Effector CD8-positive, alpha-beta T cell (primary cell): ENCODE measurements at places on chromosomes 11 and 22.
A peak's percentile ranks its signal among the peaks of the same experiment; 100 is the strongest.

- DNase-seq: no peak
Measured at GRCh38 chr22:45253039-45253641, 12.4 kb upstream of the KIAA0930 start.

- no peak for DNase-seq
Measured at GRCh38 chr22:39501644-39502108, 414 bp upstream of the MIEF1 start.

DNA sequence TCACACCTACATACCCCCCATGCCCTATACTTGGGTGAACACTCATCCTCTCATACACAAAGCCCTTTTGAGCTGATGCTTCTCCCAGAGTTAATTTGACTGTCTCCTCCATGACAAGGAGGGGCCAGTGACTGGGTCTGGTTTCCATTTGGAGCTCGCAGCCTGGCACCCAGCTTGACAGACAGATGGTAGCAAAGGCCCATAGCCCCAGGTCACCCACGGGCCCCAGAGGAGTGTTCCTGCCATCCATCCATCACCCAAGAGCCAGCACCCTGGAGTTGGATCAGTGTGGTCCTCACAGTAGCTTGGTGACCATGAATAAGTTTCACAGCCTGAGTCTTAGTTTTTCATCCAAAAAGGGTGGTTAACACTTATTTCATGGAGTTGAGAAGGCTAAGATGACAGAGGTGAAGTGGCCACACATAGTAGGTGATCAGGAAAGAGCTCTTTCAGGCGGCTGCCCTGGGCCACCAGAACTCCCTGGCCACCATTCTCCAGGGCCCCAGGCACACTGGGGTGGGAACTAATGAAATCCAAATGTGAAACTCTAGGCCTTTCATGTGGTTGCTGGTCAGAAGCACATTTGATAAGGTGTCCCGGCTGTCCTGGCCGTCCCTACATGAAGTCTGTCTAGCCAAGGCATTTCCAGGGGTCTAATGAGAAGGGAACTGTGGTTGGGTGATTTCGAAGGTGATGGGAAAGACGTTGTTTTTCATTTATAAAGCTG is 42.4 kb downstream of the LIF start:
- DNase-seq: no peak

DNA sequence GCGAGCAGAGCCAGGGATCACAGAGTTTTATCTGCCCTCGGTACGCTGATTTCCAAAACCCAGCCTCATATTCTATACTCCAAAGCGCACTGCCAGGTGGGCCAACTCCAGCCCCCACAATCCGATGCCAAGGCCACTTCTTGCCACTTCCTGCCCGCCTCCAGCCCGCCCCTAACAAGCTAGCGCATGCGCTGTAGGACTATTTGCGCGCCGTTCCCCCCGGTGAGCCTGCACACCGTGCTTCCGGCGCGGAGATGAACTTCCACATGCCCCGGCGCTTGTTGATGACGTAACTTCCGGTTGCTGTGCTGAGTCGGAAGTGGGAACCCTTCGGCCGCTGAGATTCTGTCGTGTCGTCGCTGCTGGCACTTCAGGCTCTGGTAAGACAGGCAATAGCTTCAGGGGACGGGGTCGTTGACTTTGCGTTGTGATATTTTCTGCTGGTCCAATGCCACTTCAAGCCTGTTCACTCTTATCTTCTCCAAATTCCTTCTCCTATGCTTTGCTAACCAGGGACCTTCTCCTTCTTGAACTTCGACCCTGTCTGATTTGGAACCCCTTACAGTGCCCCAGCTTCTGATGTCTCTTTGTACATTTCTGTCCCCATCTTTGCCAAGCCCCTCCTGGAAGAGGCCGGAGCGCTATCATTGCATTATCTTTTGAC is at the start of gene UBE4A:
TSS of gene UBE4A (plus strand) at position 306 of the 664 bp plus-strand sequence. CDS start 5,481 bp downstream, outside the sequence.
- DNase-seq: peak; percentile 91

DNA sequence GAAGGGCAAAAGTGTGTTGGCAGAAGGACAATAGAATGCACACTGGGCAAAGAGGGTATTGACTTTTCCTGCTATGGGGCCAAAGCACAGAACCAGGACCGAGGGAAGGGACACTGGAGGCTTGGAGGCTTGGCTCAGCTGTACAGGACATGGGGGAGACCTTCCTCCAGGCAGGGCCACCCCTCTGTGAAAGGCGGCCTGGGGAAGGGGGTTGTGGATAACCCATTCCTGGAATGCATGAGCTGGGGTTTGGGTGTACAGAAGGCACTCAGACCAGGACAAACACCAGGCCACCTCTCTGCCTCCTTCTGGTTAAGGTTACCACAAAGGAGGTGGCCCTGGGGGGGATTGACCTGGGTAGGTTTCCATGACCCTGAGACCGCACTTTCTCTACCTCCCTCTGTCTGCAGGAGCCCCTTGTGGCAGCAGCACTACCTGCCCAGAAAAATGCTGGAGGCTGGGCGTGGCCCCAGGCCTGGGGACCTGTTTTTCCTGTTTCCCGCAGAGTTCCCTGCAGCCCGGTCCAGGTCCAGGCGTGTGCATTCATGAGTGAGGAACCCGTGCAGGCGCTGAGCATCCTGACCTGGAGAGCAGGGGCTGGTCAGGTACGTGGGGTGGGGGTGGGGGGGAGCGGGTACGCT is 9.6 kb downstream of the P2RY2 start:
- DNase-seq: no peak
